ENCODE measurements at places on chromosomes 4 and X.

GRCh38 chr4:151955721-151956380, 195.0 kb upstream of the GATB start:
- DNase-seq = no peak

DNA sequence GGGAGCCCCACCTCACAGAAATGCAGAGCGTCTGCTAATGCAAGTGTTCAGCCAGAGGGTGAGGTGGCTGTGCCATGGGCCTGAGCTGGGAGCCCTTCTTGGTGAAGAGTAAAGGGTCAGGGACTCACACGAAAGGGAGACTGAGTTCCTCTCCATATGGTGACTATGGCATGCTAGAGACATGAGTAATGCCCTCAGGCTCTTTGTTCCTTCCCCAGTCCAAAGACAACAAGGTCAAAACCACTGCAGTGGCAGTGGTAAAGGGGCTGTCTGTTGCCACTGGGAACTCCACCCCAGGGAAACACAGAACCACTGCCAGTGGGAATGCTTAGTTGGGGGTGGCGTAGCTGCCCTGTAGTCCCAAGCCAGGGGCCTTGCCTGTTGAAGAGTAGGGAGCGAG, 22.4 kb downstream of the RAB40AL start:
- peak; percentile 32 for DNase-seq

DNA sequence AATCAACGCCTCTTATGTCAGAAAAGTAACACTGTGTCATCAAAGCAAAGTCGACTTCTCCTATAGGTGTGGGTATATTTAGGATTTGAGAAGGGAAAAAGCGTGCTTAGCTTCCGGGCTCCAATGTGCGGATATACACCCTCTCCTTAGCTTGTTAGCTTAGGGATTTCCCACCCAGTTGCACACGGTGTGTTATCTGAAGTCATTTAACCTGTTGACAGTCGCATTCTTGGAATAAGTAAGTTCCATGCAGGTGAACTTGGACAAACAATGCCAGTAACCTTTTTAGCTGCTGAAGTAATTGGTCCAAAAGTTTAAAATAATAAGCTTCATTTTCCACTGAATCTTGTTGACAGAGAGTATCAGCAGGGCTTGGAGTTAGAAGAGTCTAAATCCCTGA, 113.7 kb downstream of the SHROOM3 start:
- no peak for DNase-seq

DNA sequence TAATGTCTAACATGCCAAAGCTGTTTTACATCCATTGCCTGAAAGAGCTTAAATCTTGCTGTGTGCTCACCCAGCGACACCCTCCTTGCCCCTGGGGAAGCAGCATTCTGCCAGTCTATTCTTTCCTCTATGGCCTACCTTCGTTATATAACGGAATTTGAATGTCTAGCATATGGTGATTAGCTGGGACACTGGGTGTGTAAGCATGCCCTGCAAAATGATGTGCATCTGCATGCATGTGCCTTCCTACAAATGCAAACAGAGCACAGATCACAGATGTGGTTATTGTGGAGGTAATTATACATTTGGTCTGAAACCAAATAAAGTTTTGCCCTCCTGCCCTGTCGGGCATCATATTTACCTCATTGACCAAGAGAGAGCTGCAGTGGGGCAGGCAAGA, 90.8 kb downstream of the NHS start:
- no peak for DNase-seq

DNA sequence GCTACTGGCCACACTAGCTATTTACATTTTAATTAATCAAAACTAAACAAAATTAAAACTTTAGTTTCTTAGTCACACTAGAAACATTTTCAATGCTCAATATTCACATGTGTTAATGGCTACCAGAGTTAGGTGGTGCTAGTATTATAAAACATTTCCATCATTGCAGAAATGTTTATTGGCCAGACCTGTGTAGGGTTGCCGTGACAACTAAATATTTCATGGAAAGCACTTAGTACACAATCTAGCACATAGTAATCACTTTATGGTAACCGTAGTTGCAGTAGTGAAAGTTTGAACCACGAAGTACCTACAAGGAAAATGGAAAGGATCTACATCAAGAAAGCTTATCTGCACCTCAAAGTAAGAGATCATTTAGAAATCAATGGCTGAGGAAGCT, 95.9 kb downstream of the HS6ST2 start:
- DNase-seq = no peak

GRCh38 chr4:182699201-182699600, 218.0 kb downstream of the DCTD start:
- no peak for DNase-seq

GRCh38 chr4:146998157-146998556, 52.5 kb upstream of the TTC29 start:
- no peak for DNase-seq

- DNase-seq = no peak
These were observed 184.7 kb upstream of the ZCCHC13 start for GRCh38 chrX:74119016-74119910.

GRCh38 chr4:5371415-5372190, 320.3 kb downstream of the STK32B start:
- peak; percentile 59 for DNase-seq

DNA sequence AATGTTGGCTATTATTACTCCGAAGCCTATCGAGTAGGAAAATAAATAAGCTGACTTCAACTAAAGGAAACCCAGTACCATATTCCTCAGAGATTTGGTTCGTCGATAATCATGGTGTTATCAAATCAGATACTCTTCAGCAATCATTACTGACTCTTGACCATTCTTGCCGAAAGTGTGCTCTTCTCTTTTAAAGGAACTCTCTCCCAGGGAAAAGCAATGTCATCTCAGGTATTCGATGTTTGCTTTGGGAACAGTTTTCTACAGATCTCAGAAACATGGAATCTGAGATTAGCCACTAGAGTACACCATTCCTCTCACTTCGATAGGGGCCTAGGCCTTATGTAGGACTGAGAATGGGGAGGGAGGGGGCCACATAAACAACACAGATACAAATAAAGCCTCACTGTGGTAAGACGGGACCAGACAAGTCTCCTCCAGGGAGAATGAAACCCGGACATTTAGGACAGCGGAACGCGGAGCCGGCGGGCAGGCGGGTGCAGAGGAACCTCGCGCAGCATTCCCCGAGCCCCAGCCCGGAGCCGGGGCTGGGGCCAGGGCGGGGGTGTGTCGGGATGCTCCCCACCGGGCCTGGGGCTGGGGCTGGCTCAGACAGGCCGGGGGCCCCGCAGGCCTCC, 581 bp downstream of the DNAJB14 start:
- DNase-seq = no peak

- DNase-seq = no peak
These were observed 43.8 kb downstream of the ADGRA3 start for GRCh38 chr4:22471999-22472461.

GRCh38 chr4:171639540-171639939, 173.7 kb upstream of the GALNTL6 start:
- DNase-seq = no peak
